Effector memory CD8-positive, alpha-beta T cell (primary cell): ENCODE measurements at places on chromosomes 3 and 15.

DNA sequence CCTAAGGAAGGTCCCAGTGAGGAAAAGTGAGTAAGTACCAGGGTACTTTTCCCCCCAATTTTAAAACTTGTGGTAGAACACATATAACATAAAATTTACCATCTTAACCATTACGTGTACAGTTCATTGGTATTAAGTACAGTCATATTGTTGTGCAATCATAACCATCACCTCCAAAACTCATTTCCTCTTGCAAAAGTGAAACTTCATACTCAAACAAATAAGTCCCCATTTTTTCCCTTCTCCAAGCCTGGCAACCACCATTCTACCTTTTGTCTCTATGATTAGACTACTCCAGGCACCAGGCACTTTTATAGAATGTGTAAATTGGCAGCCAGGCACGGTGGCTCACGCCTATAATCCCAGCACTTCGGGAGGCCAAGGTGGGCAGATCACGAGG, 12.2 kb downstream of the PRC1 start:
- DNase-seq: no peak

DNA sequence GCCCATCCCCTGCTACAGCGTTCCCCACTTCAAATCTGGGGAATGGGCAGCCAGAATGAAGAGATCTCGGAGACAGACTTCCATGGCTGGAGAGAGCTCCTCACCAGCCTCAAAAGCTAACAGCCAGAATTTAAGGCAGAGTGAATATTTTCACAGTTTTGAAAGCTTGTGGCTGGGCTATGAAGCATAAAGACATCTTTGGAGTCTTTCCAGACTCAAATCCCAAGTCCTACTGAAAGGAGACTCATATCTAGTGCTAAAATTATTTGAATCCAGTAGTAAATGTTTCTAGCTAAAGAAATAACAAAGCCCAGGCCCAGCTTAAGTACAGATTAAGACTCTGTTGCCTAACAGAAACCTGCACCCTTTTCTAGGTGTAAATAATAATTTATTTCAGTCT, 628.4 kb upstream of the ALCAM start:
- DNase-seq: no peak

- no peak for DNase-seq
Observed at GRCh38 chr3:116939550-116939949, 230.0 kb downstream of the TUSC7 start.

DNA sequence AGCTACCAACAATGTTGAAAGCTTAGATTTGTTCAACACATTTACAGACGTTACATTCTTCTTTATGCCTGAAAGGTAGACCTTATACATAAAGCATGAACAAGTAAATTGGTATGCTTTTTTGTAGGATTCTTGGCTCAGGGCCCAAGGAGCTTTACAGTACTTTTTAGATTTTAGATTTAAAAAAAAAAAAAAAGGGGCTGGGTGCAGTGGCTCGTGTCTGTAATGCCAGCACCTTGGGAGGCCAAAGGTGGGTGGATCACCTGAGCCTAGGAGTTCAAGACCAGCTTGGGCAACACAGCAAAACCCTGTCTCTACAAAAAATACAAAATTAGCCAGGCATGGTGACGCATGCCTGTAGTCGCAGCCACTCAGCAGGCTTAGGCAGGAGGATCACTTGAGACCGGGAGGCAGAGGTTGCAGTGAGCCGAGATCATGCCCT, 39.7 kb downstream of the MEF2A start:
- no peak for DNase-seq

GRCh38 chr3:25339225-25339624, 88.8 kb upstream of the RARB start:
- DNase-seq: no peak

- DNase-seq: no peak
Observed at GRCh38 chr3:195540027-195540426, 3.1 kb downstream of the PPP1R2 start.

GRCh38 chr3:186971578-186971977, 41.3 kb downstream of the ST6GAL1 start:
- no peak for DNase-seq

DNA sequence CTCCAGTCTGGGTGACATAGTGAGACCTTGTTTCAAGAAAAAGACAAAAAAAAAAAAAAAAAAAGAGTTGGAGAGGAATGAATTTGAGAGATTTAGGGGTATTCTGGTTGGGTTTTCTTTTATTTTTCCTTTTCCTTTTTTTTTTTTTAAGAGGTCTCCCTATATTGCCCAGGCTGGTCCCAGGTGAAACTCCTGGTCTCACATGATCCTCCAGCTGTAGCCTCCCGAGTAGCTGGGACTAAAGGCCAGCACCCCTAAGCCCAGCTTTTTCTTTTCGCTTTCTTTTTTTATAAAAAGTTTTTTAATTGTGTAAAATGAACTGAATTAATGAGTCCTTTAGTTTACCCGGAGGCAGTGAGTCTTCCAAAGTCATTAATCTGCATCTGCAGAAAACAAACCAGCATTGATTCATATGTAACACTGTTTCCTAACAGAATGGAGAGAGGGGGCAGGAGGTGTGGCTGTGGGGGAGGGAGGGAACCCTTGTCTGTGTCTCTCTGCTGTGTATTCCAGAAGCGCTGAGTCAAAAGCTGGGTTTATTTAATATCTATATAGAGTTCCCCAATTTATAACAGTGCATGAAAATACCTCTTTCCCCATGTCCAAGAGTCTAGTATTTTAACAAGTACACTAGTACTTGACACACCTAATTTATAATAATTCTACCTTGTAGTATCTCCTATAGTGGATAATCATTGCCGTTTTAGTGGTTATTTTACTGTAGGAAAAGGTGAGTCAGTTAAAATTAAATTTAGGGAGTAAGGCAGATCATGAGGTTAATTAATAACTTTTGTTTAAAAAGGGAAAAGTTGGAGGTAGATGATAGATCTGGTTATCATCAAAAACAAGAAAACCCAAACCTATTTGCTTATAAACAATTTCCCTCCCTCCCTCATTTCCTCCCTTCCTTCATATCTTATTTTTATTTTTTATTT, 2.6 kb upstream of the DPPA4 start:
- DNase-seq: no peak

- DNase-seq: no peak
Observed at GRCh38 chr15:55914446-55914845, 79.0 kb downstream of the NEDD4 start.

DNA sequence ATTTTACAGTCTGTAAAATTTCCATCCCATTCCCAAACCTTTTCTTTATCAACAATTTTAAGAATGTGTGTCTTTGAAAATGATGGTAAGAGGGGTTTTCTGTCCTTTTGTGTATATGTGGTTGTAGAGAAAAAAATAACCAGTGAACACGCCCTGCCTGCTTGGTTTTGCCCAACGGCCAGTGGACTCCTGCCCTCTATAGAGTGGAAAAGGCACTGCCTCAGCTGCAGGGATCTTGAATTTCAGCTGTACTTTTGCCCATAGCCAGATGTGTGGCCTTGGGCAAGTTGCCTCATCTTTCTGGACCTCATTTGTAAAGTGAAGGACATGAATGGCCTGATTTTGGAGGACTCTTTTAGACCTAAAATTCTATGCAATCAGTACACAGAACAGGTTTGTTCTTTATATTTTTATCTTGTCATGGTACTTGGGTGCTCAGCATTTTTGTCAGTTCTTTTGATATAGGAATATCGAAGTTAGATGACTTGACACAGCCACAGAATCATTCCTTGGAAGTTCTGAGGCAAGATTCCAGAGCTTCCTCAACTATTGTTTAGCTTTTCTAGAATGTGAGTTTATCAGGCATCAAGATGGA, 81.0 kb downstream of the CLDN11 start:
- DNase-seq: no peak

- no peak for DNase-seq
Observed at GRCh38 chr15:62568004-62568403, 402.9 kb upstream of the C2CD4B start.

DNA sequence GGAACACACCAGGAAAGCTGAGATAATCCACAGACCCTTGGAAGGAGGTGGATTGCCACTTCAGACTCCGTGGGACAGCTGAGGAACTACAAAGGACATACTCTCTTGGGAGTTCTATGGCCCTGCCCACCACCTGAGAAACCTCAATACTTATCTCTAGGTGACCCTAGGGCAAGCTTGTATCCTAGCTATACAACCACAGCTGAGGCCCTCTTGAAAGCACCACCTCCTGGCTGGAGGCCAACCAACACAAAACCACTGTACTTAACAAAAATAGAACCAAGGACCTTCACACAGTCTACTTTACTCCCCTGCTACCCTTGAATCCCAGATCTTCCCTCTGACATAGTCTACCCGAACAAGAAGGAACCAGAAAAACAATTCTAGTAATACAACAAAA, 60.7 kb upstream of the TRIM42 start:
- DNase-seq: no peak

GRCh38 chr3:116034794-116035193, 410.5 kb downstream of the LSAMP start:
- no peak for DNase-seq

DNA sequence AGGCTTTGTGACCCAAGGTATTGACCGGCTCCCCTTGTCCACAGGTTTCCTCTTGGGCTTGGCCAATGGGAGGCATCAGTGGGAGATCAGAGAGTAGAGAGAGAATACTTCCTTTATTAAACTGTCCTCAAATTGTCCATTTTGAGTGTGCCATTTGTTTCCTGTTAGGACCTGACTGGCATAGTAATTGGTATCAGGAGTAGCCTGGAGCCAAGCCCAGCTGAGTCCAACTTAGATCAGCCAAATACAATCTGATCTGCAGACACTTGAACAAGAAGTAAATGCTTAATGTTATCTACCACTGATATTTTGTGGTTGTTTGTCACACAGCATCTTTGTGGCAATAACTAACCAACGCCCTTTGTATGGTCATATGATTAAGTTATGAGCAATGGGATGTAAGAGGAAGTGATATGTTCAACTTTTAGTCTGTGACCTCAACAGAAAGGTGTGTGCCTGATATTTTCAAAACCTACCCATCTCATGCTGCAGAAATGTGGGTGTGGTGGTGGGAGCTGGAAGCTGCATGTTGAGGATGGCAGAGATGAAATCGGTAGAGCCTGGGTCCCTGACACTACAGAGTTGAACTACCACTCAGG, 13.3 kb downstream of the MYD88 start:
- DNase-seq: no peak

DNA sequence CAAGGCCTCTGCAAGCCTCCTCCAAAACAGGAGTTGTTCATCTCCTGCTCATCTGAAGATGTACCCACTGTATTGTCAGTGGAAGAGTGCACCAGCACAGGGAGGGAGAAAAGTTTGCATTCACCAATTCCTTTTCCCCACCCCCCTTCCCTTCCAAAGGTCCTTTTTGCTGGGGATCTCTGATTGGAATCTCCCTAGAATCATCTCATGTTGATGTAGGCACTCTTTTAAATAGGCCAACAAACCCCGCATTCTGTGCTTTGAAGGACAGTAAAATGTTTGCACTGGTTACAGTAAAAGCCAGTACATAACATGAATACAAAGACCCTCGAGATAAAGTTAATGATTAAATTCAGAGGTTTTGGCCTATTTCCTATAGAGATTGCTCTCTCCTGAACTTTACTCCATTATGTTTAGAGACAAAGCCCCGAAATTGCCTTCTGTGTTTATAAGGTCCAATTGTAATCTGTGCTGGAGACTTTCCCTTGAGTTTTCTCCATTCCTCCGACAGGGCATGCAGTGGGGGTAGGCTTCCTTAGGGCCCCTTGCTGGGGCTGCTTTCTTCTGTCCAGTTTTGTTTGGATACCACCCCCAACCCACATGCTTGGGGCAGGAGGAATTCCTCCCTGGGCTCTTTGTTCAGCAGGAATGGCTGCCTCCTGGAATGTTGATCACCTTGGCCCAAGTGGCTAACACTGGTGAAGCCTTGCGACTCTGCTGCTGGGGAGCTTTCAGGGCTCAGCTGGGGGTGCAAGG, 22.5 kb downstream of the TRIM71 start:
- DNase-seq: no peak

DNA sequence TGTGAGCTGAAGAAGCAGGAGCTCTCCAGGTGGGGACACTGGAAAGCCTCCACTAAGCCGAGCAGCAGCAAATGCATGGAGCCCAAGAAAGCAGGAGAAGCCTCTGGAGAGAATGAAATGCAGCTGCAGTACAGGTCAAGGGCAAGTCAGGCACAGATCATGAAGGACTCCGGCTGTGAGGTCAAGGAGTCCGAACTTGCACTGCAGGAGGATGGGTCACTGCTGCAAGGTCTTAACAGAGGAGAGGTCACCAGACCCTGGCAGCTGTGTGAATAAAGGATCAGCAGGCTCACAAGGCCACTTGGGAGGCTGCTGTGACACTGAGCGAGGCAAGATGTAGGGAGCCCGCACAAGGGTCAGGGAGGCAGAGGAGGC, 24.7 kb upstream of the SLC41A3 start:
- DNase-seq: no peak
